Endodermal cell (in vitro differentiated cells): ENCODE measurements at places on chromosomes 1 and 21. TPM values are rescaled to one million over a fixed set of nuclear protein-coding genes. Genes with fewer than 3 reads are reported as not detected.

Gene ZNF593OS
- total RNA-seq: not detected in 3 replicates

DNA sequence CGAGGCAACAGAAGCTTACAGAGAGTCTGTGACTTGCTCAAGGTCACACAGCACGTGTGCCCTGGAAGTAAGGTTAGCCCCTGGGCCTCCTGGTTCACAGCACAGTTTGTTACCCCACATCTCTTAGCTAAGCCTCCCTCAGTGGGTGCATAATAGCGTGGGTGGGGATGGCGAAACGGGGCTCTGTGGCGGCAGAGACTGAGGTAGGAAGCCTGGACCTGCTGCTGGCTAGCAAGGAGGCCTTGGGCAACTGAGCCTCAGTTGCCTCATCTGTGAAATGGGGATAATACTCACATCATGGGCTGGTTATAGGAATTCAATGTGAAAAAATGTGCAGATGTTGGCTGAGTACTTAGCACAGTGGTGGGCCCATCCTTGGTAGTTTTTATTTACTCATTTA, 596 bp downstream of the PADI4 start:
- DNase-seq: no peak

Gene PADI2
- total RNA-seq: 2.7 to 4.6 TPM (median 2.8 TPM) in 3 replicates

Gene RXFP4
- not detected in 3 replicates for total RNA-seq

- peak; percentile 85 for DNase-seq
Measured at GRCh38 chr1:85464497-85465098, 361 bp downstream of the DDAH1 start.

- no peak for DNase-seq
Measured at GRCh38 chr1:109895720-109896504, 14.7 kb upstream of the CSF1 start.

GRCh38 chr21:14956807-14957206, 108.0 kb downstream of the NRIP1 start:
- DNase-seq: no peak

Gene SLC44A3
- 6.3 and 6.5 TPM in 2 replicates for total RNA-seq

DNA sequence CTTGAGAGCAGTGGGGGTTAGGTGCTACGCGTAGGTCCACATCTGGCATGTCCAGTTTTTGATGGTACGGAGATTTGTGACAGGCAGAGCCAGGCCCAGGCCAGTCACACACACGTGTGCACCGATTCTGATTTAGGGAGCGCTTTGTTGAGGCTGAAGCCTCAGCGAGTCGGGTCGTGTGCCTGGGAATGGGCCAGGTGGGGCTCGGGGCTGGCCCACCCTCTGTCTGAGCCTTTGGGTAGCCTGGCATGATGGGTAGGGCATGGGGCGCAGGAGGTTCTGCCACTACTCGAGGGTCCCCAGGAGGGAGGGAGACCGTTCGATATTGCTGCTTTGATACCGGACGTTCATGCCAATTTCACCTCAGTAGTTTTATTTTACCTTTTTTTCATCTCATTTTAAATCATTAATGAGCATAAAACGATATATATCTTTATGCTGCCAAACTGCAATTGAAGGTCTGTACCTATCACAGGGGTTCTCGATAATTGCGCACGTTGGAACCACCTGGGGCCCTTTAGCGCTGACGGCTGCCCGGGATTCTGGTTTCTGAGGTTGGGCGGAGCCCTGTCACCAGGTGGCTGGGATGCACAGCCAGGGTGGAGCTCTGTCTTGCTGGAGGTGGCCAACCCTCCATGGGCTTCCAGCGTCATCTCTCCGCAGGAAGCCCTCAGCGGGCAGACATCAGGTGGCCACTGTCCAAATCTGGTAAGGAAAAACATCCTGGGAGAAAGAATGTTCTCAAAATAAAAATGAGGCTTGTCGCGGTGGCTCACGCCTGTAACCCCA, 71.9 kb downstream of the SCCPDH start:
- DNase-seq: no peak

GRCh38 chr1:78691995-78692747, 42.5 kb downstream of the IFI44 start:
- DNase-seq: no peak

- no peak for DNase-seq
Measured at GRCh38 chr1:95916616-95917015, 682.6 kb downstream of the RWDD3 start.

DNA sequence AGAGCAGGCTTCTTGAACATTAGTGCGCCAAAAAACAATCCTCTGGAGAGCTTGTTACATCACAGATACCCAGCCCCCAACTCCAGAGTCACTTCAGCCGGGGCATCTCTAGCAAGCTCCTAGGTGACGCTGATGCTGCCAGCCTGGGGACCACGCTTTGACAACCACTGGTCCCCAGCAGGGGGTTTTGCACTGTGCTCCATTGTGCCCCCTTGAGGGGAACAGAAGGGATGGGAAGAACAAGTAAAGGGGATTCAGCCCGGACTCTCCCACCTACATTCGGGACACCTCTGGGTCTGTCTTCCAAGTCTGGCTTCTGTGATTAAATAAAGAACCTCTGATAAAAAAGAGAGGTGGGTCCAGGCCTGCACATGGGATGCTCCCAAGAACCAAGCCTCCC, 60.4 kb downstream of the ATP5PO start:
- peak; percentile 78 for DNase-seq

Gene MEX3A
- 86.4 to 103 TPM (median 91.8 TPM) in 3 replicates for total RNA-seq

- DNase-seq: no peak
Measured at GRCh38 chr1:16249596-16250241, 12.7 kb upstream of the CPLANE2 start.

Gene CR1L
- not detected in 3 replicates for total RNA-seq

Gene FAM110D
- 0.16 to 0.38 TPM (median 0.17 TPM) in 3 replicates for total RNA-seq

Gene RNPEP
- 64.2 to 73.5 TPM (median 69.7 TPM) in 3 replicates for total RNA-seq

Gene ARHGEF16
- 55.0 and 64.7 TPM in 2 replicates for total RNA-seq

DNA sequence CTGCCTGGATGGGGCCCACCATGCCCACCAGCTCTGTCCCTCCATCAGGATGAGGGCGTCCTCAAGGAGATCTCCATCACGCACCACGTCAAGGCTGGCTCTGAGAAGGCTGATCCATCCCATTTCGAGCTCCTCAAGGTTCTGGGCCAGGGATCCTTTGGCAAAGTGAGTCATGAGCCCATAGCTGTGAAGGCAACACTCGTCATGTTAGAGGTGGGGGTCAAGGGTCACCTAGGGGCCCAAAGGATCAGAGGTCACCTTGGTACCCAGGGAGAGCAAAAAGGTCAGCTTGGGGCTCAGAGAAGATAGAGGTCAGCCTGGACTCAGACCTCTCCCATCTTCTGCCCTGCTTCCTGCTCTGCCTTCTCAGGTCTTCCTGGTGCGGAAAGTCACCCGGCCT, 17.3 kb downstream of the RPS6KA1 start:
- DNase-seq: no peak

DNA sequence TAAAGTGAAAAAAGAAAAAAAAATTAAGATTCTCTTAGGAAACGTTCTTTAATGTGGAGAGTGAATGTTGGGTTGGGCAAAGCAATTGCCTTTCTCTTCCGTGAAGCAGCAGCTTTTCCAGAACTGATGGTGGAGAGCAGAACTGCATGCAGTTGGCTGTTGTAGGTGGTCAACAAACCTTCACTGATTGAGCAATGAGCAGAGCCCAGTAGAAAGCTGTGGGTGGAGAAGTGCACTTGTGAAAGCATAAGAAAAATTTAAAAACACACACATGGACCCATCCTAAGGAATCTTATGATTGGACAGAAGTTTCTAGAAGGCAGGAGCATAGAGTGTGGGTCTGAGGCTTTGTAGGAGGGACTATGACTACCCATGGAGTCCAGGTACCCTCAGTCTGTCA, 4.5 kb downstream of the PRELP start:
- DNase-seq: no peak

DNA sequence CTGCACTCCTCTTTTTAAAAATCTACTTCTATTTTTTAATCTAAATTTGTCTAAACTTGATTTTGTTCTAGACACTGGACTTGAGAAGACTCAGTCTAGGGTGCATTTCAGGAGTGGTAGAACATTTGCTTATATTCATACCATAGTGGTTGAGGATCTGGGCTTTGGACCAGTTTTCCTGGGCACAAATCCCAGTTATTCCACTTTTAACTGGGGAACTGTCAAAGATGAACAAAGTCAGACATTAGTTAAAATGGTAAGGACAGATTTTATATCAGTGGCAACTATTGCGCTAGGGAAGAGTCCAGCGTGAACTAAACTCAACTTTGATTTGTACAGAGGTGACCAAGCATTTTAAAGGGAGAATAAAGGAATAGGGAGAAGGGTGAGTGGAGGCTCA, 102.4 kb downstream of the FMN2 start:
- no peak for DNase-seq

Gene LMX1A
- total RNA-seq: 1.6 and 3.8 TPM in 2 replicates

DNA sequence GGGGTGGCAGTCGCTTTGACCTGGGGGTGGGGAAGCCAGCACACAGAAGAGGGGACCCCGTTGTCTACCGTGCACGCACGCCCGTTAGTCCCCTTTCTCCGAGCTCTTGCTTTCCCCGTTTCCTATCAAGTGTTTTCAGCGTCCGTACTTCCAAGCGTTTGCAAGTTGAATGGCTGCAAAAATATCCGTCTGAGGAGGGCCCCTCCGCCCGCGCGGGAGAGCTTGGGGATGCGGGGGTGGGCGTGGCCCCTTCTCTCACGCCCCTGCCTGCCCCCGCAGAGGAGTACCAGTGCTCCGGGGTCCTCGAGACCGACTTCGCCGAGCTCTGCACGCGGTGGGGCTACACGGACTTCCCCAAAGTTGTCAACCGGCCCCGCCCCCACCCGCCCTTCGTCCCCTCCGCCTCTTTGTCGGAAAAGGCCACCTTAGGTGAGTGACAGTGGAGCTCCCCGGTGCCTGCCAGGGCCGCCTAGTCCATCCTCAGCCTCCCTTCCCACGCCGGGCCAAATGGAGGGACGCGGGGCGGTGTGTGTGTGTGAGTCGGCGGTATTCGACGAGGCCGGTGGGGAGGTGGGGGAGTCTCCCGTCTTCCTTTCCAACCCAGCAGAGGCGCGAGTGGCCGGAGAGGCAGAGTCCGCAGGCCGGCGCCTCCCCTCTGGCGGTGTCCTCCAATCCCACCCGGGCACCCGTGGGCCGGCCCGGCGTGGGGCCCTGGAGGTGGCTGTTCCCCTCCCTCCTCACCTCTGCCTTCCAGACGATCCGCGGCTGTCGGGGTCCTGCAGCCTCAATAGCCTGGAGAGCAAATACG, 3.4 kb downstream of the LRRC71 start:
- peak; percentile 72 for DNase-seq

DNA sequence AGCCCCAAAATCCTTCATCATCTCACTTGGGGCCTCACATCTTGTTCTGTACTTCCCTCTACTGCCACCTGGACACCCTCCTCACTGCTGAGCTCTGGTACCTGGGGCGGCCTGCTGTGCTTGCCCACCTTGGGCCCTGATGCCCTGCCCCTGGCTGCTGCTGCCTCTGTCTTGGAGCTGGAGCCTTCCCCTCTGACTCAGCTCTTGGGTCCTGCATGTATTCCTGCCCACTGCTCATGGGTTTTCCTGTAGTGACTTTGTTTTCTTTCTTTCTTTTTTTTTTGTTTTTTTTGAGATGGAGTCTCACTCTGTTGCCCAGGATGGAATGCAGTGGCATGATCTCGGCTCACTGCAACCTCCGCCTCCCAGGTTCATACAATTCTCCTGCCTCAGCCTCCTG, 37.5 kb downstream of the TRAPPC10 start:
- DNase-seq: no peak

Gene LRIF1
- 13.0 and 13.7 TPM in 2 replicates for total RNA-seq

DNA sequence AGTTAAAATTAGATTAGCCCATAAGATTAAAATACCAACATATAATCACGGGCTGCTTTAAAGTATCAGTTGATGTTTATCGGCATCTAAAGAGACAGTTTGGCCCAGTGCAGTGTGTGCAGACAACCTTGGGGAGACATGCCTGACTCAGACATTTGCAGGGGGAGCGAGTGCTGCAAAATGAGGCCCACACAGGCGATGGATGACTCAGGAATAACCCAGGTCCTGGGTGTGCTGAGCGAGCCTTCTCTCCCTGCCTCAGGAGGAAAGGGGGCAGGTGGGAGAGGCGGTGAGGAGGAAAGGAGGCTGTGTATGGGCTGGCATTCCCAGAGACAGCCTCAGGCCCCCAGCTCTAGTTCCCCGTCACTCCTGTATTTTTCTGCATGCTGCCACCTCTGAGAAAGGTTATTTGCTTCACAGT, 9.0 kb downstream of the SLC9A1 start:
- peak; percentile 49 for DNase-seq

GRCh38 chr1:248857201-248857600, 1.7 kb downstream of the ZNF692 start:
- DNase-seq: peak; percentile 45

DNA sequence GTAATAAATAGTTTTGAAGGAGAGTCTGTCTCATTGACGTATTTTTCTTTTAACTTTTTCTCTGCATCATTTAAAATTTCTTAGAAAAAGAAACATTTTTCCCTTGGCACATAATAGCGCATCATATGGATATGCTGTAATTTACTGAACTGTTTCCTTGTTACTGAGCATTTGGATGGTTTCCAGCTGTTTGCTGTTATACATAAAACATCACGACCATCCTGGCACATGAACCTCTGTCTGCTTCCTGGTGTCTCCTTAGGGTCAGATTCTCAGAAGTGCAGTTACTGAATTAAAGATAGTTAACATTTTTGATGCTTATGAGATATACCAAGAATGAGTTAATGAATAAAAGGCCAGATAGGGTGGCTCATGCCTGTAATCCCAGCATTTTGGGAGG, 67.2 kb downstream of the BACE2 start:
- no peak for DNase-seq

GRCh38 chr1:111032295-111032897, 68.7 kb upstream of the LRIF1 start:
- peak; percentile 64 for DNase-seq

DNA sequence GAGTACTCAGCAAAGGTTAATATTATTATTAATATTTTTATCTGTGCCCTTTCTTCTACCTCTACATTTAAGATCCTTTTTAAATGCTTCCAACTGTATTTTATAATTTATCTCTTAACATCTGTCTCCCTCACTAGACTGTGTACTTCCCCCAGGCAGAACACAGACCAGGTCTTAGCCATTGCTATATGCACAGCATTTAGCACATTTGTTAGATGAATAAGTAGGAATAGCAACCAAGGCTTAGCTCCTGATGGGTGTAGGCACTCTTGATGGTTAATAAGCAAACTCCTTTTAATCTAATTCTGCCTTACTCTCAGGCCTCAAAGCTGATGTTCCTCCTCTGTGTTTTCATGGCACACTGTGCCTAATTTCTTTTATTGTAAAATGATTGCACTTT, 83.7 kb upstream of the GNG12 start:
- no peak for DNase-seq

DNA sequence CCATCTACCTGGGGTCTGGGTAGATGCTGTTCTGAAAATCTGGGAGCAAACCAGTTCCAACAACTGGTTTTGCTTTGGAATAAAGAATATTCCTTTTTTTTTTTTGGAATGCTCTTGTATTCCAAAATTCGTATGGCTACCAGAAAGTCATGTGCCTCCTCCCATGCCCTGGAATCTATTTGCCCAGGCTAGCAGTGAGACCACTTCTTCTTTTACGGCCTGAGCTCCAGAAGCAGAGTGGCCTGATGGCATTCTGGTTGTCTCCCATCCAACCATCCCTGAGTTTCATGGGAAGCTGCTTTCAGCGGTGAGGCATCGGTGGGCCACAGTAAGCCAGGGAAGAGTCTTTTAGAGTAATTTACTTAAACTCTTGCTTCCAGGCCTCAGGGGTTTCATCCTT, 113.4 kb upstream of the RAB4A start:
- no peak for DNase-seq

Gene CORT
- 0.29 and 0.53 TPM in 2 replicates for total RNA-seq

Gene PADI6
- total RNA-seq: not detected in 3 replicates

Gene CC2D1B
- total RNA-seq: 27.9 and 32.7 TPM in 2 replicates
